Activated CD8-positive, alpha-beta T cell treated with anti-CD3 and anti-CD28 coated beads, Interleukin-2, amount 10 ng/mL, durations not matched to agents 7 days and 5 days (primary cell): ENCODE measurements at places on chromosomes 5 and 9. TPM values are rescaled to one million over a fixed set of nuclear protein-coding genes. Genes with fewer than 3 reads are reported as not detected.

Gene ERGIC1
- total RNA-seq, result 52.7 TPM

Gene FBXO4
- total RNA-seq, result 14.4 TPM

Gene TBC1D2
- total RNA-seq, result 3.0 TPM

Gene SNX24
- 0.29 TPM for total RNA-seq

Gene TRIM52
- total RNA-seq, result 22.4 TPM

Gene ZNF883
- total RNA-seq, result 0.57 TPM
